Effector CD8-positive, alpha-beta T cell (primary cell): ENCODE measurements at places on chromosomes 4 and X.

DNA sequence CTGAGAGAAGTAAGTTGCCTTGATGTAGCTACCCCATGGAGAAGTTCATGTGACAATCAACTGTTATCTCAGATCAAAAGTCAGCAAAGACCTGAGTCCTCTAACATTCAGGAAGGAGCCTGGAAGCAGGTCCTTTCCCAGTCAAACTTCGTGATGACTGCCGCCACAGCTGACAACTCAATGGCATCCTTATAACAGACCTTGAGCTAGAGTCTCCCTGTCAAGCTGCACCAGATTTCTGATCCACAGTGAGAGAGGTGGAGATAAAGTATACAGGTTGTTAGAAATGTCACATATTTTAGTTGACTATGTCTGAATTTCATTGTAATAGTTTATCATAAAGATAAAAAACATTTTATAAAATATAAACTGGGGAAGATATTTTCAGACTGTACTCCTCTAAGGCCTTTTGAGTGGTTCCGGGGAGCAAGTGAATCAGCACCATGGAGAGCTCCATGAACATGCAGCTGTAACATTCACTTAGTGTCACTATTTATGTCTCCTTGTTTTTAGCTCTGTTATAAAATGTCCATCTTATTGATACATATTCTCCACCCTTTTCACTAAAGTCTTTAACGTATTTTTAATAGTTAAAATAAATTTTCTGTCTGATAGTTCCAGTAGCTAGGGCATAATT is 1653.5 kb upstream of the AGA start:
- no peak for DNase-seq

DNA sequence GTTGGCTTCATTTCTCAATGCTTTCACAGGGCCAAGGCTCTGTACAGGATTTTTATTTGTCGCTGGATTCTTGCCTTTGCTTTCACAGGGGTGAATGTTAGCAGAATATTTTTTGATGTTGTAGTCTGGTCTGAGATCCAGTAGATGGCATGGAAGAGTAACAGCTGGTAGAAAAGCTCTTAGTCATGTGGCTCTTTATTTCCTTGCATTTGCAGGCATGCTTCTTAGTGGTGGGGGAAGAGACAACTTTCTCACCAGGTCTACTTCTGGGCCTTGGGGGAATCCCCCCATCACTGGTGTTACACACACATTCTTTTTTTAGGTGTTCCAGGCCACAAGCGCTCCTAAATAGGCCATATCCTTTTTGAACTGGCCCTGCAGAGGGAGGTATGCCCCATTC is 58.2 kb upstream of the DKK2 start:
- no peak for DNase-seq

GRCh38 chr4:174708381-174708780 is 120.7 kb downstream of the GLRA3 start:
- DNase-seq, result no peak

- DNase-seq, result no peak
Measured at GRCh38 chr4:185189606-185190305, 14.0 kb downstream of the CFAP97 start.

GRCh38 chrX:42976746-42977366 is 198.9 kb upstream of the PPP1R2C start:
- DNase-seq, result no peak

DNA sequence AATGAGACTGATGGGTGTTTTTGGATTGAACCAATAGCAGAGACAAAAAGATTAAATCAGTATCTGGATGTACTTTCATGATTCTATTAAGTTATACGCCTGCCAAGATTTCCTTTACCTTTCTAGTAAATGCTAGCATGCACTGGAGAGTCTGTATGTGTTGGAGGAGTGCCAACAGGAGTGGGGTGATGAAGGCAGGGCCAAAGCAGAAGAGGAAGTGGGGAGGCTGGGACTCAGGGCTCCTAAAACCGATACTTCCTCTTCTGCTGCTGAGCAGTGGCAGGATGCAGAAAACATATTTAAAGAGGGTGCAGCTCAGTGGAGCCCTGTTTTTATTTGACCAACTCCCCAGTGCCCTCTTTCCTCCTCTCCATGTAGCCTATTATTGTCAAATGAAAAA is 5.6 kb downstream of the CYSLTR1 start:
- no peak for DNase-seq

DNA sequence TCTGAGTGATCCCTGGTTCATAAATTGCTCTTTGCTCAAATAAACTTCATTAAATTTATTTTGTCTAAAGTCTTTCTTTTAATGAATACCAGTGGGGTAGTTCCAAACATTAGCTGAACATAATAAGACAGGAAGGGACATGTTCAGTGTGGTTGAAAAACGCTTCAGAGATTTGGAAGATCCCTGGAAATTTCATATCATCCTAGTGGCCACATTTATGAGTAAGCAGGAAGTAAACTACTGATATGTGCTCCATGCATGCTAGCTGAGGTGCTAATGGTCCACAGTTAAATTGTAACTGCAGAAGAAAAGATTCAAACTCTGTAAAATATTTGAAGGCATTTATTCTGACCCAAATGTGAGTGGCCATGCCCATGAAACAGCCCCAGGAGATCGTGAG is 1328.7 kb downstream of the ADGRL3 start:
- DNase-seq, result no peak

DNA sequence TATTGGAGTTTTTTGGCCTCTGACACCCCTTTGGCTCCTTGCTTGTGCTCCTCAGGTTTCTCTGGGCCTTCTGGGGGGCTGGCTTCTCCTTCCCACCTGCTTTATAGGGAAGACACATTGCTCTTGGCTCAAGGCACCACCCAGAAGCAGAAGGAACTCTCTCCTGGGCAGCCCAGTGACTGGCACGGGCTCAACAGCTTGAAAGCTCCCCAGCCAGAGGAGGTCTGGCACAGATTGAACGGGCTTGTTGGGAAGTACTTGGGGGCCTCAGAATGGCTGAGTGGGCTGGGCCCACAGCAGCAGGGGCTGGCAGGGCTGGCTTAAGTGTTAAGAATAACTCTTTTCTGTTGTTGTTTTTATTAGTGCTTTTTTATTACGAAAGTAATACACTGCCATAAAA is 11.2 kb upstream of the ZNF185 start:
- no peak for DNase-seq

- no peak for DNase-seq
Measured at GRCh38 chr4:185134307-185134869, 8.7 kb upstream of the SLC25A4 start.

- no peak for DNase-seq
Measured at GRCh38 chr4:83219344-83220331, 65.0 kb downstream of the COQ2 start.

- DNase-seq, result no peak
Measured at GRCh38 chr4:3291411-3291968, 1.3 kb upstream of the RGS12 start.

DNA sequence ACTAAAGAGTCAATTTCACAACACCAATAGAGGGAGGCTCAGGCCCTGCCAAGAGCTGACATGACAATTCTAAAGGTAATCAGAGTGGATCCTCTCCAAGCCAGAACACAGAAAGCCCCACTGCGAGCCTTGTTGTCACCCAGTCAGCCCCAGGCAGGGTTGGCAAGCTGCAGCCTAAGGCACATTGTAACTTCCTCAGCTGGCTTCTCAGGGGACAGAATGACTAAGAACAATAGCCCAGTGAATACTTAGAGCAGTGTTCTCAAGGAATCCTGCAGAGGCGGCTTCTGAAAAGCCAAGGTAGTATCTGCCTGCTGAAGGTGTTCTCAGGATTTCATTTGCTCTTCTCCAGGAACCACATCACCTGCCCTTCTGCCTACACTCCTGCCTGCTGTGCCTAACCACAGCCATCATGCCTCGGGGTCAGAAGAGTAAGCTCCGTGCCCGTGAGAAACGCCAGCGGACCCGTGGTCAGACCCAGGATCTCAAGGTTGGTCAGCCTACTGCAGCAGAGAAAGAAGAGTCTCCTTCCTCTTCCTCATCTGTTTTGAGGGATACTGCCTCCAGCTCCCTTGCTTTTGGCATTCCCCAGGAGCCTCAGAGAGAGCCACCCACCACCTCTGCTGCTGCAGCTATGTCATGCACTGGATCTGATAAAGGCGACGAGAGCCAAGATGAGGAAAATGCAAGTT is at the start of gene MAGEB4:
MAGEB4 (plus strand) TSS at position 277 of the 692 bp plus-strand sequence; CDS start at position 413, 136 bp downstream.
- DNase-seq, result no peak

DNA sequence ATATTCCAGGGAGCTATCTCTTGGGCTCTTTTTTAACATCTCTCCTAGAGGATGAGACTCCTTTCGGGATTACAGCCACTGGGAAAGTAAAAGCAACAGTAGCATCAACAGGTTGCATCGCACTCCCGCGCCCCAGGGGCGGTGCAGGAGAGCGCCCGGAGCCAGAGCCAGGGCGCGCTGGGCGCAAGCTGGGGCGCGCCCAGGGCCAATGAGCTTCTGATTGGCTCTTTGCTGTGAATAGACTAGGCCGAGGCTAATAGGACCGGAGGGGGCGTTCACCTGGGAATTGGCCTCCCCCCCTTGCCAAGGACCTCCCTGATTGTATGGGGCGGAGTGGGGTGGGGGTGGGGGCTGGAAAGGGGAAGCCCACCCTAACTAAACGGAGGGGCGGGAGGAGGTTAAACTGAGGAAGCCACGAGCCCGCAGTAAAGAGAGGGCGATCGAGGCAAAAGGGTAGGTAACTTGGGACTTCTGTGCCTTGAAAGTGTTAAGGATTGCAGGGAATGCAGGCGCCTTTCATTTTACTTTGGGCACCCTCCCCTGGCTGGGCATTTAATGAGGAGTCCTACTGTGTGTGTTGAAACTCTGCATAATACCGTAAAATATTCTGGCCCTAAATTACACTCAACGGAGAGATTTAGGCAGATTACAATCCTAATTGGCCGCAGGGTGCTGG is 1.1 kb upstream of the ATOH1 start:
- no peak for DNase-seq

DNA sequence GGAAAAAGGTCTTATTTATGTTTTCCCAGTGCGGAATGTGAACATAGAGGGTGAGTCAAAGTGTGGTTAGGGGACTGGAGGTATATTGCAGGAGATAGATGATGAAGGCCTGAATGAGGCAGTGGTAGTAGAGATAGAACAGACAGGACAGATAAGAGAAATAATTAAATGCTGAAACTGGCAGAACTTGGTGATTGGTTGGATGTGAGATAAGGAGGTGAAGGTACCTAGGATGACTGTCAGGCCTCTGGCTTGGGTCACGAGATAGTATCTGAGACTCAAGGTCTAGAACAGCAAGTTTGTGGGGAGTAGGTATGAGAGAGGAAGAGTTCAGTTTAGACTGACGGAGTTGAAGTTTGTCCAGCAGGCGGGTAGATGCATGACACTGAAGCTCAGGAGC is 3.5 kb downstream of the MND1 start:
- no peak for DNase-seq

DNA sequence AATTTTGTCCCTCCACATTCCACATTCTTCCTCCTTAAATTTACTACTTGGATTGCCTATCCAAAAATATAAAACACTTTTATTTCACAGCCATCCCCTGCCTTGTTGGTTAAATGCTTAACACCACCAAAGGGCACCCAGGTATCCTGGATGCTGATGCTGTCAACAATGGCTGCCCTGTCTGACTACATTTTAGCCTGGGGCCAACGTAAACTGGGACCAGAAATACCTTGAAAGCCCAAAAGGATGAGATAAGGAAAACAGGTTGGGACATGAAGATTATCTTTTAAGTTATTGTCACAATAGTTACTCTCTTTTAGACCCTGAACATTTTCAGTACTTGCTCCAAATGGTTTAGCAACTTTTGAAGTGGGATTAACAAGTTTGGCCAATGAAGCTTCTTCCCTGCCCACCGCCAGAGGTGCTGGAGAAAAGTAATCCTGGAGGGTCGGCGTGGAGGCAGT is 775 bp upstream of the YIPF6 start:
- DNase-seq, result no peak

DNA sequence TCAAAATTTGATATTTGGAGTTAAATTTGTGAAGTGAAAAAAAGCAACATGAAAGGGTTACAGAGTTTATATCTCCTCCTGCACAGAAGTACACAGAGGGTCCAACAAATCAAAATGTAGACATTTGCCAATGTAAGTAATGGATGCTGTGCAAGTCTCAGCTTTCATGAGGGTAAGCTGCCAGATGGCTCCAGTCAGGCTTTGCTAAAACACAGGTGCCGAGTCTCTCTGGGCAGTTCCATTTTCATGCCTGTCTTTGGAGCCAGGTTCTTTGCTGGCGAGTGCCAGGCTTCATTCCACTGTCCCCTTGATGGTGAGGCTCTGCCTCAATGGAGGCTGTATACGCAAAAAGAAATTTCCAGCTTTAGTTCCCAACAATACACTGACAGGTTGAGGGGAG is 27.9 kb downstream of the SLC4A4 start:
- no peak for DNase-seq

DNA sequence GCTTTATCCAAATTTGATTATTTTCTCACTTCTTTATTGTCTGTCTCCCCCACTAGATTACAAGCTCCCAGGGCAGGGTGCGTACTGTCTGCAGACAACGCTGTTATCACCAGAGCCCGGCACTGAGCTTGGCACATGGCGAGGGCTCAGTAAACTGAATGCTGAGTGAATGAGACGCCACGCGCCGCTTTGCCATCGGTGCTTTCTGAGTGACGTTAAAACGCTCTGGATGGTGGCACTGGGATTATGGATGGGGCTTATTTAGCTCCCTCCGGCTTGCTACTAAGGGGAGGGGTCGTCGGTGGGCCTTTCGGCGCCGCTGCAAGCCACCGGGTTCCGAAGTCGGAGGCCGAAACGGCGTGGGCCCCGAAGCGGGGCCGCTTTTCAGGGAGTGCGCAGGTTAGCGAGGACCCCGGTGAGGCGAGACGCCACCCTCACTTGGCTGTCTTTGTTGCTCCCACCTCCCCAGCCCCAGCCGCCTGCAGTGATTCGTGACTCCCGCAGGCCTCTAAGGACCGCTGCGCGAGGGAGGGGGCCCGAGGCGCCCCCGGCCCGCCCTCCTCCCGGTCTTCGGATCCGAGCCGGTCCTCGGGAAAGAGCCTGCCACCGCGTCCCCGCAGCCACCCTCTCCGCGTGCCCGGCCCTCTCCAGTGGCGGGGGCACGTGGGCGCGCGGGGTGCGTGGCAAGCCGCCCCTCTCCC is 569 bp upstream of the FHL1 start:
- peak; percentile 9 for DNase-seq

DNA sequence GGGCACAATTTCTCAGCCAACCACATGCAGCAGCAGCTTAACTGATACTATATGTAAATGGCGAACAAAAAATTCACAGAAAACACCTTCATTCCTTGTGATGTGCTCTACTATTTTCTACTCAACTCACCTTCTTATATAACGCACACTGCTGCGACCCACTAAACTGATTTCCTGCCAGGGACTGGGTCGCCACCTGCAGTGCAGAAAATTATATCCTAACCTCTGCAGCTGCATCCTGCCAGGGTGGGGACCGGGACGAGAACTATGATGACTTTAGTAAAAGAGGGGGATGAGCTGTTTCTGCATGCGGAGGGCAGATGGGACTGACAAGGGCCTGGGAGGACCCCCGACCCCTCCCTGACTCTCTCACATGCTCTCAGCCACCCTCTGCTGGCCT is 27.4 kb downstream of the ABLIM2 start:
- no peak for DNase-seq

GRCh38 chr4:7629501-7630254 is 194.9 kb upstream of the PSAPL1 start:
- DNase-seq, result no peak
